ENCODE measurements at places on chromosomes 7 and 10.

DNA sequence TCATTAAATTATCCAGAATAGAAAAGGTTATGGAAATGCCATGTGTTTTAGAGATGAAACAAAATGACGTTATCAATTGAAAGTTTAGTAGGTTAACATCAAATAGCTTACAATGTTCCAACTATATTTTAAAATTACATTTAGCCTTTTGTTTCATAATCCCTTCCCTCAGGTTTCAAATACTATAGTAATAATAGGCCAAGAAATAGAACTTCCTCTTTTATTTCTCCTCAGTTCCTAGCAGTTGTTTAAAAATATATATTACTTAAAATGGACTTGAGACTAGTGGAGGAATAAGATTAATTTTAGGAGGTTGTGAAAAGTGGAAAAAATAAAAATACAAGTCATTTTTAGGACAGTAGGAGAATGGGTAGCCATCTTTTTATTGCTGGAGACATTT lies 16.4 kb upstream of the PDSS1 start:
- no peak for DNase-seq

- peak; percentile 61 for DNase-seq
Measured at GRCh38 chr7:142482891-142483658, 225.2 kb upstream of the PRSS58 start.

GRCh38 chr7:43758029-43758821 lies at the start of gene BLVRA:
Gene BLVRA (plus strand): TSS chr7:43758680. CDS start chr7:43771159, 12,479 bp downstream.
- DNase-seq, result no peak

GRCh38 chr10:34323192-34323591 lies 491.9 kb downstream of the PARD3 start:
- peak; percentile 55 for DNase-seq

GRCh38 chr7:15853832-15854470 lies 167.5 kb upstream of the MEOX2 start:
- peak; percentile 73 for DNase-seq

DNA sequence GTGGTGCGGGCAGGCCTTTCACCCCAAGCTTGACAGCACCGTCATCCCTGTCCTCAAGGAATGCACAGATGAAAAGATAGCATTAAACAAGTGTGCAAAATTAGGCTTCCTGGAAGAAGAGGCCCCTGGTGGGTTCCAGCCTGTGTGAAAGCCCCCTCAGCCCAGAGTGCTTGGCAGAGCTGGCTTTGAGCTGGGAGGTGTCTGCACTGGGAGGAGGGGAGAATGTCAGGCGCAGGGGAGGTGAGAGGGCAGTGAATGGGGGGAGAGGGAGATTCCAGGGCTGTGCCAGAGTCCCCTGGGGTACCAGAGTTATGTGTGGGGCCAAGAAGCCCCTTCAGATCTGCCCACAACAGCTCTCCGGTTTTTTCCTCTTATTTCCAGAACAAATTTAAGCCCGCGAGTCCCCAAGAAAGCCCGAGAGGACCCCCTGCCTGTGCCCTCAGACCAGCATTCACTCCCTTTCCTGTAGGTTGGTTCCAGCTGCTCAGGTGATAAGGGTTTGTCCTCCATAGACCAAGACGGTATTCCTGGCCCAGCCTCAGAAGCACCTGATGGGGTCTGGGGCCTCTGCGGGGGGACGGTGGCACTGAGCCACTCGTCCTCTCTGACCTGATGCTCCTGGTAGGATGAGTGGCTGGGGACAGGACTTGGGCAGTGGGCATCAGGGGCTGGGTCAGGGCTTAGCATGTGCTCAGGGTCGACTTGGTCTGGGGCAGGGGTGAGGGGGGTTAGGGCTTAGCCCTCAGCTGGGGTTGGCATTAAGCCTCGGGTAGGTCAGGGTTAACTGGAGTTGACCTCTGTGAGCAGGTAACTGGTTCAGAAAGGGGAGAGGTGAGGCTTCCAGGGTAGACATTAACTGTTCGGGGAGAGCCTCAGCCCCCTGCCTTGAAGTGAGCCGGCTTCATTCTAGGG lies 43.4 kb downstream of the ADCYAP1R1 start:
- DNase-seq, result no peak

GRCh38 chr7:156606135-156606534 lies 34.4 kb upstream of the RNF32 start:
- DNase-seq, result no peak

DNA sequence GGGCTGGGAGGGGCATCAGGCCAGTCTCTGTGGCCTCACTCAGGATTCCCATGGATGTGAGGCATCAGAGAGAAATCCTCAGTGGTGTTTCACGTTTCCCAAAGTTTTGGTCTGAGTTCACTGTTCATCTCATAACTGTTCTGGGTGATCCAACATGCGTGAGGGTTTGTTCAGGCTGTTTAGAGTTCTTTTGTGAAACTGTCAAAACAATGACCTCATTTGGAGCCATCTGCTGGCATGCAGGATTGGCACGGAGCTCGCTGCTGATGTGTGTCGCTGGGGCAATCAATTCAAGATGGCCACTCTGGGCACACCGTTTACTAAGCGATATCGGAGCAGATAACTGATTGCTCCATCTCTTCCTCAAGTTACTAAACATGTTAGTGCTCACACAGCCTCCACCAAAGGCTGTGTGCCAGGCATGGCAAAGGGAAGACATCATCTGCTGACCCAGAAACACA lies 365.6 kb downstream of the WDR11 start:
- DNase-seq, result no peak

GRCh38 chr10:112148331-112148730 lies 35.2 kb downstream of the GPAM start:
- no peak for DNase-seq

- no peak for DNase-seq
Measured at GRCh38 chr7:96144260-96144526, 177.7 kb downstream of the SLC25A13 start.

DNA sequence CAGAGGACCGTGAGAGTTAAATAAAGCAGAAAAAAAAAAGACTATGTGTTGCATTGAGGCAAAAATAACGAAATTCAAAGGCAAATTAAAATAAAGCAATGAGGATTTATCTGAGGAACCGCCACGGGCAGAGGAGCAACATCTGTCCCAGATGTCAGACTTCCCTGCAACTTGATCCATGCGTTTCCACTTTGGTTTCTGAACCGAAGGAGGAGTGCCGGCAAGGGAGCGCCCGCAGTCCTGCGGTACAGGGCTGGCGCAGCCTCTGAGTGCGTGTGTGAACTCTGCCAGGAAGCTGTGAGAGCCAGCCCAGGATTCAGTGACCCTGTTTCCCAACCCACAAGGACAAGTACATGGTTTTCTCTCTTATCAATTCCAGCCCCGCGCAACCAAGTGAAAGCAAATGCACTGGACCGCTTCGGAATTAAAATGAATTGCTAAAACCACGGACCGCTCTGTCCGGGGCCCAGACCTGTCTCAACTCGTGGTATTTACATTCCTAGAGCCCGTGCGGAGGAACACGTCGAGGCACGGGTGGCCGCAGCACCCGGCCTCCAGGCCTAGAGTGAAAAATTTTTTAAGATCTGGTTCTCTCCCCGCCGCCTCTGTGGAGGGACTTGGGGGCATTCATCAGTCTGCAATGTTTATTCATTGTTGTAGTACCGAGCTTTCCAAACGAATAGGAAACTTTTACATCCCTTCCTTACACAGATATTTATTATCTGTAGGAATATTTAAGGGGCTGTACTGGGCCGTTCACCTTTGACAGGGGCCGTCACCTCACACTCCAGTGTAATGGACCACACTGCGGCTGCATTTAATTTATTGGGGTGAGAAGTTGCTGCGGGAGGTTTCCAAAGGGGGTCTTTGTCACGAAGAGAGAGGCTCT lies 291.5 kb upstream of the NFE2L3 start:
- DNase-seq, result no peak

DNA sequence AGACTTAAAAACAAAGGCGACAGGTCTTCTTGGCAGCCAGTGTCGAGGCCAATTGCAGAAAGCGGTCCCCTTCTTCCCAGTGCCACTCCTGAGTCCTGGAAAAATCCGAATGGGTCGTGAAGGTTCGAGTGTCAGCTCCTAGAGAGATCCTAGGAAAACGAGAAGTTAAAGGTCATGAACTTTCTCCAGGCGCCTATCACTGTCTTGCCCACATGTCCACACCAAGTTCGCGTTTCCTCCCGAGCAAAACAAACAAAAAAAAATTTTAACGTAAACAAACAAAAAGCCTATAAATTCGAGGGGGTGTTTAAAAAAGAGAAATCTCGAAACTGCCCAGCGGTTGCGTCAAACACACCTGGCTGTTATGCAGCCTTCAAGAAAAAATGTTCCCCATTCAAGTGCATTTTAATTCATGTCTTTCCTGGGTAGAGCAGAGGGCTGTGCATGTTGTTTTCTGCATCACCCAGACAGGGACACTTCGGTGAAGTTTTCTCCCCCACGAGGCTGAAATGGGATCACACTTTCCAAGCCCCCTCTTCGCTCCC lies 1.5 kb downstream of the ARHGAP21 start:
- DNase-seq, result peak; percentile 40

DNA sequence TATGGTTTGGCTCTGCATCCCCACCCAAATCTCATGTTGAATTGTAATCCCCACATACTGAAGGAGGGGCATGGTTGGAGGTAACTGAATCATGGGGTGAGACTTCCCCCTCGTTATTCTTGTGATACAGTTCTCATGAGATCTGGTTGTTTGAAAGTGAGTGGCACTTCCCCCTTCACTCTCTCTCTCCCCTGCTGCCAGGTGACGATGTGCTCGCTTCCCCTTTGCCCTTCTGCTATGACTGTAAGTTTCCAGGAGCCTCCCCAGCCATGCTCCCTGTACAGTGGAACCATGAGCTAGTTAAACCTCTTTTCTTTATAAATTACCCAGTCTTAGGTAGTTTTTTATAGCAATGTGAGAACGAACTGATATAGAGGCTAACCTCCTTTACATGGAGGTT lies 16.6 kb downstream of the PLPP4 start:
- DNase-seq, result no peak
